ENCODE measurements at places on chromosomes 6 and 20. TPM values are rescaled to one million over a fixed set of nuclear protein-coding genes. Genes with fewer than 3 reads are reported as not detected.

STMN3 gene
- 18.9 TPM for polyA plus RNA-seq

LST1 gene
- 34.8 TPM for polyA plus RNA-seq

TNNC2 gene
- 0.61 TPM for polyA plus RNA-seq

DOK5 gene
- polyA plus RNA-seq, result not detected

METTL24 gene
- polyA plus RNA-seq, result not detected

KIF13A gene
- polyA plus RNA-seq, result not detected

C4B gene
- polyA plus RNA-seq, result not detected

OXT gene
- polyA plus RNA-seq, result not detected

All from CD4-positive, alpha-beta memory T cell (primary cell).